ENCODE measurements at places on chromosomes 2 and 18. TPM values are rescaled to one million over a fixed set of nuclear protein-coding genes. Genes with fewer than 3 reads are reported as not detected.

CFAP210 gene
- not detected for total RNA-seq

DSC2 gene
- total RNA-seq, result 0.64 TPM

CTAGE1 gene
- not detected for total RNA-seq

TNFRSF11A gene
- total RNA-seq, result 1.4 TPM

FAM110C gene
- 0.34 TPM for total RNA-seq

D2HGDH gene
- total RNA-seq, result 8.8 TPM

ABHD1 gene
- not detected for total RNA-seq
